ENCODE measurements at places on chromosomes 2 and 18.

- no peak for DNase-seq
Measured at GRCh38 chr18:31554776-31555175, 36.9 kb upstream of the TTR start.

DNA sequence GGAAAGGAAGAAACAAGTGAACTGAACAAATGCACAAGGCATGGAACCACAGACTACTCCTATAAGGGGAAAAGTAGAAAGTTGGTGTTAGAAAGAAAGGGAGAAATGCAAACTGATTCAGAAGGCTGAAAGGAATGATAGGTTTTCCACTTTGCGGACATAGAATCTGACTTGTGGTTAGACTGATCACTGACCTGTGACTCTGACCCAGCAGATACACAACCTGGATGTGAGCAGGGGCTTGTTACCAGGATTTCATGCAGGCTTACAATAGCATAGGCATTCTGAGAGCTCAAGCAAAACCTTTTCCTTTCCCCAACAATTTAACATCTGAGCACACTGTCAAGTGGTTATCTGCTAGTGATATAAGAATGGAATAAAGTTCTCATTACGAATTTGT is 237.0 kb upstream of the CDH20 start:
- DNase-seq = no peak

DNA sequence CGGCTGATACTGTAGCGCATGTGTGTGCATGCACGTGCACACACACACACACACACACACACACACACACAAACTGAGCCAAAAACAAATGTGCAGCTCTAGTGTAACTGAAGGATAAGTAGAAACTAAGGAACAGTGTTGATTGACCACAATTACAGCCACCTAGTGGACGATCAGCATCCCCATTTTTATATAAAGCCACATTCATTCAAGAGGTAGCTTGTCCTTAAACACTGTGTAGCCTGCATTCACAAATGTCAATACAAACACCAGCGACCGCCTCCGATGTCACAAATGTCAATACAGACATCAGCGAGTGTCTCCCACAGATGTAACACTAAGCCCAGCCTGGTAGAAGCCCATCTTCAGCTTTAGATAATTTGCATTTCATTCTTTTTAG is 167.4 kb downstream of the PTGR3 start:
- DNase-seq = no peak

GRCh38 chr2:19362755-19363473 is 4.5 kb upstream of the OSR1 start:
- DNase-seq = no peak

DNA sequence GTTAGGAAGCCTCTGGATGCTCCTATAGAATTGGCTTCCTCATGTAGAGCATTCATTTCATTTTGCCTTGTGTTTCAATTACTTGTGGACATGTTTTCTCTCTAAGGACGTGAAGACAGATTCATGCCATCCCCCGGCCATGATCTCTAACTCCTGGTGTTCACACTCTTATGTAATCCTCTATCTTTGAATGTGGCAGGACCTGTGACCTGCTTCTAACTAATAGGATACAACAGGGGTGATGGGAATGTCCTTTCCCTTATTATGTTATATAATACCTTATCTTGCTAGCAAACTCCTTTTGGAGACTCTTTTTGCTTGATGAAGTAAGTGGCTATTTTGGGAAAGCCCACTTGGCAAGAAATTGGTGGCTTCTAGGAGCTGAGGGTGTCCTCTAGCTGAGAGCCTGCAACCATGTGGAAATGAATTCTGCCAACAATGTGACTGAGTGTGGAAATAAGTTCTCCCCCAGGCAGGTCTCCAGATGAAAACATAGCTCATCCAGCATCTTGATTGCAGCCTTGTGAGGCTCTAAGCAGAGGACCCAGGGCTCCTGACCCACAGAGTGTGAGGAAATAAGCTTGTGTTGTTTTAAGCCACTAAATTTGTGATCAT is 13.8 kb downstream of the DPYSL5 start:
- no peak for DNase-seq

DNA sequence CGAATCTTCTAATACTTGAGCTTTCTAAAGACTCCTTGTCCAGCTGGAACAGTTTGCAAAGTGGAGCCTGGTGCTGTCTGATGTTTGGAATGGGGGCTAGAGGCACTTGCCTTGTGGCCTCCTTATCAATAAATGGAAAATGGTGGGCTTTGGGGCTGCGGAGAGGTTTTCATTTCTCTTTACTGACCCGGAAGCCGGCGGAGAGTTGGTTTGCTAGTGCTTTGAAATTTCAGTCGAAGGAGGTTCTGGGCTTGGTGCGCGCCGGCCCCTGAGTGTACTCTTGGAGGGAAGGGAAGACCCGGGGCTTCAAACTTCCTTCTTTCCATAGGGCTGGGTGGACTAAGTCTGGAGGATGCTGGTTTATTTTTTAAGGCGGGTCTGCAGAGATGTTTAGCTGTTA is 714 bp downstream of the RPIA start:
- DNase-seq = no peak

All from T-helper 17 cell (primary cell).